Activated T-helper 1 cell treated with anti-CD3 and anti-CD28 coated beads, Interleukin-2, amount 50 U/mL, for 16 hours (primary cell): ENCODE measurements at places on chromosomes 2 and 18.

GRCh38 chr2:150916467-150917396, 344.9 kb downstream of the RBM43 start:
- DNase-seq, result no peak

- no peak for DNase-seq
Measured at GRCh38 chr18:27797484-27797883, 379.4 kb downstream of the CDH2 start.

- DNase-seq, result no peak
Measured at GRCh38 chr2:149080971-149081370, 42.5 kb downstream of the LYPD6B start.

DNA sequence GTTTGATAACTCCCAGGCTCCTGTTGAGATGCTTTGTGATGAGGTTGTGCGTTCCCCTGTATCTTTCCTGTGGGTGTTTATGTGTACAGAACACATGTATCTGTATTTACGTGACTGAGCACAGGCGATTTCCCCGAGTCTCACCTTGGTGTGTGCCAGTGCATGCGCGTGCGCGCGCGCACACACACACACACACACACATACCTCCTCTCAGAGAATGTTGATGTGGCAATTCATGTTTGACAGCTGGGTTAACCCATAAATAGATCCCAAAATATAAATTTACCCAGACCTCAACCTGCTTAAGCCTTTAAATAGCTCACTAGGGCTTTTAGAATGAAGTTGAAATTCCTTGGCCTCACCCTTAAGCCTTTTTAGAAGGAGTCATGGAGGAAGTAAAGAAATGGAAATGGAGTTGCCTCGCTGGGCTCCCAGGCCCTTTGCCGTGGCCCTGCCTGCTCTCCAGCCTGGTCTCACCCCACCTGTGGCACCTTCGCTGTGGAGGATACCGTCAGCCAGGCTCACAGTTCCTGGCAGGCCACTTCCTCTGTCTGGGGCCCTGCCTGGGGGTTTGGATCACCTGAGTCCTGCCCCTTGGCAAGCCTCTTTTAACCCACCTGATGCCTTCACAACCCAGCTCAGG, 20.3 kb downstream of the AGAP1 start:
- no peak for DNase-seq

GRCh38 chr2:186575302-186575701, 14.6 kb upstream of the ITGAV start:
- DNase-seq, result no peak

- no peak for DNase-seq
Measured at GRCh38 chr18:159037-159652, 788 bp downstream of the USP14 start.

DNA sequence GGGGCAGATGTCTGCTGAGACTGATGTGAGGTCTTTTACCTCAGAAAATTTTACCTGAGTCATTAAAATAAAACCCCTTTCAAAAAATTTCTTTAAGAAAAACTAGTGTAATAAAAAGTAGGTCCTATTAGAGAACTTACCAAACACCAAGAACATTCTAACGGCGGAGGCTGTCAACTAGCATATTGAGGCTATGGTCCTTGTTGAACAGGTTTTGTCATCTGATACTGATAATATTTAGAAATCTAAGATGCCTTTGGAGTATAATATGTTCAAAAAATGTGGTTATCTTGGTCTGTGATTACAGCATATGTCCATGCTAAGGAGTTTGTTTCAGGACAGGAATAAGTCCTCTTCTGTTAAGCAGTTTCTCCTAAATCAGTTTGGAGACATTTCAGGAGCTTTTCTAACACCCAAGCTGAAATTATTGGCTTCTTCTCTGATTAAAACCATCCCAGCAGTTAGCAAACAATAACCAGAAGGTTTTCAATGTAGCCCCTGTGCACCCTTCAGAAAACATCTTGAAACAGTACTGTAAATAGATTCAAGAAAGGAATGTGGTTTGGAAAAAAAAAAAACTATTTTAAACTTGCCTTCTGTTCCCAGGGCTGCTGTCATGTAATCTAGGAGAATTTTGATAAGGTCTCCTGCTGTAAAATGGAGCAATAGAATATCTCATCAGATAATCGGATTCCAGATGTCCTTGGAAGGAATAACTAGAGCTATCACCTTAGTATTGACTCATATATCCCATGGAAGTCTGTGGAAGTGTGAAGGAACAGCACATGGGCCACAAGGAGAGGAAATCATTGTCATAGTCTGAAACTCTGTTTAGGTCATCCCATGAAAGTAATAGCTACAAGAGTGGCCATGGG, 58.7 kb upstream of the B3GNT2 start:
- DNase-seq, result no peak
